Stimulated activated CD8-positive, alpha-beta memory T cell treated with anti-CD3 and anti-CD28 coated beads, Interleukin-15, amount 100 ng/mL, for 24 hours (primary cell): ENCODE measurements at places on chromosomes 16 and 17.

DNA sequence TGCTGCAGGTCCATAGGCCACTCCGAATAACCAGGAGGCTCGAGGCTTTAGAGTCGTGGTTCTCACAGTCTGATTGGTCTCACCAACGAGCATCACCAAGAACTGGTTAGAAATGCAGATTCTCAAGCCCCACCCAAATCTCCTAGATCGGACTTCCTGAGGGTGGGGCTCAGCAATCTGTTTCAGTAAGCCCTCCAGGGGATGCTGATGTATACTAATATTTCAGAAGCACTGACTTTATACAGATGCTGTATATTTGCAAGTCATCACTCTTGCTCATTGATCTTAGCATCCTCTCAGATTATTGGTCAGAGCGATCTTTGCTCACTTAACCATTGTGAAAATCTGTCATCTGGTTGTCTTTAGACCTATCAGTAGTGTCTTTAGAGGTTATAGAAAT lies 4.4 kb upstream of the VAC14 start:
- no peak for DNase-seq

GRCh38 chr17:55546991-55547664 lies 35.9 kb upstream of the SMIM36 start:
- DNase-seq = no peak

DNA sequence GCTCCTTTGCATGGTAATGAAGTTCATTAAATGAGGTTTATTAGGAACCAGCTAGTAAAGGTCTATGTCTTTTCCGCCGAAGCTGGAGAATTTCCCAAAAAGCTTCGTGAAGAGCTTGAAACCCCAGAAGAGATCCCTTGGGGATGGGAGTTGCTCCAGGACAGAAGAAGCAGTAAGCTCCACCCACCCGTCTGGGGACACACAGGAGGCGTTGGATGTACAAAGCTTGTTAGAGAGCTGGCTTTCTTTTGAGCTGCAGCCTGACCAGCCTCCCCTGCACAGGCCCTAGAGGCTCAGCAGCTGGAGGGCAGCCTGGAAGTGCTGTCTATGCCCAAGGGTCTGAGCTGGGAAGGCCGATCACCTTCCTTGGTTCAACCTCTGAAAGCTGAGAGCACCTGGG lies 147.4 kb upstream of the SDK2 start:
- no peak for DNase-seq

DNA sequence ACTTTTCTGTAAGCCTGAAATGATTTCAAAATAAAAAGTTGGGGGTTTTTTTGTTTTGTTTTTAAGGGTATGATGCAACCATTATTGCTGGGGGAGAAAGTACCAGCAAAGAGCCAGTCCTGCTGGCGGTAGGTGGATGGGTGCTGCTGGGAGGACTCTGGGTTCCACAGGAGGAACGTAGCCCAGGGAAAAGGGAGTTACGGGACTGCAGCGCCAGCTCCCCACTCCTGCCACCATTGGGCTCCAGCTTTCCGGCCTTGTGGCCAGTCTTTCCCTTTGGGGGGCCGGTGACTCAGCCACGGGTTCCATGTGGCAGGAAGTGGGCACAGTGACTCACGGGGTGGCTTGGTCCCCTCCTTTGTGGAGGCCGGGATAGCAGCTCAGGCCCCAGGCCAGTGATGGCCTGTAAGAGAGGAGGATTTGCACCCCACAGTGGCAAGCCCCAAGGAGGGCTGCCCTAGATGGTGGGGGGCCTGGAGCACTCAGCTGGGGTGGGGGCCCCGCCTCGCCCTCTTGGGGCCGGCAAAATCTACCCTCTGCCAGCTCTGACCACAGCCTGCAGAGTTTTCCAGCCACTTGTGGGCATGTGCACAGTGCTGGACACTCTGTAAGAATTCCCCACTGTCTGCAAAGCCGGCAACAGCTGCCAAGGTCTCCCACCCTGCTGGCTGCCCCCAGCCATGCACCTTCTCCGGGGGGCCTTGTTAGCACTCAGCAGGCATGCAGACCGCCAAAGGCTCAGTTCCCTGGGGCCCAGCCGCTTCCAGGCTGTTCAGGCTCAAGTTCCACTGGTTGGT lies 30.4 kb downstream of the SOCS3 start:
- DNase-seq = no peak

DNA sequence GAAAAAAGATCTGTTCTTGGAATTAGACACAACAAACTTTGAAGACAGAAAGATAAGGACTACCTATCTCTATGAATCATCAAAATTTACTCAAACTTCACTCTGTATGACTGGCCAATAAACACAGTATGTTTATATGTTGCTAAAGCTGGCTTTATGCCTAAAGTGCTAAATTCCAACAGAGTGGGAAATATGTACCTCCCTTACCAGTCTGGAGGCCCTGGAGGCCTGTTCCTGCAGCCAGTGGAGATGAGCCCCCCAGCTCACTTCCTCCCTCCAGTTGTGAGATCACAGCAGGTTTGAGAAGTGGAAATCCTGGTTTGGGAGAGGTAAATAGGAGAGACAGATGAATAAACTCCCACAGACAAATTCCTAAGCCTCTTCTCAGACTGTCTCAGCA lies 9.0 kb downstream of the ZNF23 start:
- DNase-seq = no peak

DNA sequence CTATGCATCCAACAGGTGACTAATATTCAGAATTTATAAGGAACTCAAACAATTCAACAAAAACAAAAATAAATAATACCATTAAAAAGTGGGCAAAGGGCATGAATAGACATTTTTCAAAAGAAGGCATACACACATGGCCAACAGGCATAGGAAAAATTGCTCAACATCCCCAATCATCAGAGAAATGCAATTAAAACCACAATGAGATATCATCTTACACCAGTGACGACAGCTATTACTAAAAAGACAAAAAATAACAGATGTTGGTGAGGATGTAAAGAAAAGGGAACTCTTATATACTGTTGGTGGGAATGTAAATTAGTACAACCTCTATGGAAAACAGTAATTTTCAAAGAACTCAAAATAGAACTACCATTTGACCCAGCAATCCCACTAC lies 250.4 kb upstream of the N4BP1 start:
- no peak for DNase-seq
